ENCODE measurements at places on chromosomes 4 and X.

GRCh38 chr4:32847461-32847860 is 2127.3 kb downstream of the PCDH7 start:
- peak; percentile 51 for DNase-seq

GRCh38 chr4:87543835-87544461 is 14.8 kb upstream of the SPARCL1 start:
- DNase-seq = peak; percentile 74

DNA sequence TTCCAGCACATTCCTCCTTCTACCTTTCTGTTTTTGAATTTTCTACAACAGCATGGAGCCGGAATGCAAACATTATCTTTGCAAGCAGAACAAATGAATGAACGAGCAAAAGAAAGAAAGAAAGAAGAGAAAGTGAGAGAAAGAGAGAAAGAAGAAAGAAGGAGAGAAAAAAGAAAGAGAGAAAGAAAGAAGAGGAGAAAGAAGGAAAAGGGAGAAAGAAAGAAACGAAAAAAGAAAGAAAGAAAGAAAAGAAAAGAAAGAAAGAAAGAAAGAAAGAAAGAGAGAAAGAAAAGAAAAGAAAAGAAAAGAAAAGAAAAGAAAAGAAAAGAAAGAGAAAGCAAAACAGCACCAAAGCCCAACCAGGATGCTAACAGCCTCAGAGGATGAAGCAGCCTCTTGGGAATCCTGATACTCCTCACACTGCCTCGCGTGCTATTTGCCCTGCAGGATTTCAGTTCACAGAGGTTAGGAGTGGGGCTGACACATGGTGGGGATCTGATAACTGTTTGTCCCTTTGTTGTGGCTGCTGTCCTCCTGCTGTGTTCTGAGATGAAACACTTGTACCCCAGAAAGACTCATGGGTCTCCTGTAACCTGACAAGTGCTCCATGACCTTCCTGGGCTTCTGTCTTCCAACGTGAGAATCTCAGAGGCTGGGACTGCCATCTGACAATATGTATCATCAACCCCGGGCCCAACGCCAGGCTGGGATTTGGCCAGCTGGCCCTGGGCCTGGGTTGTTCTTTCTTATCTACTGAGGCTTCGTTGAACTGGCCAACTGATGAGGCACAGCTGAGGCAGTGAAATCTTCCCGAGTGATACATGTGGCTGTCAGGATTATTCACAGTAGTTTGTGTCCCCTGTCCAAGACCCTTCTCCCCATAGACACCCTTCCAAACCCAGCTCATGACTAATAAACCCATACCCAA is 61.0 kb downstream of the SEPSECS start:
- DNase-seq = peak; percentile 86

- no peak for DNase-seq
These were observed 232.2 kb upstream of the UGT8 start for GRCh38 chr4:114366368-114366767.

DNA sequence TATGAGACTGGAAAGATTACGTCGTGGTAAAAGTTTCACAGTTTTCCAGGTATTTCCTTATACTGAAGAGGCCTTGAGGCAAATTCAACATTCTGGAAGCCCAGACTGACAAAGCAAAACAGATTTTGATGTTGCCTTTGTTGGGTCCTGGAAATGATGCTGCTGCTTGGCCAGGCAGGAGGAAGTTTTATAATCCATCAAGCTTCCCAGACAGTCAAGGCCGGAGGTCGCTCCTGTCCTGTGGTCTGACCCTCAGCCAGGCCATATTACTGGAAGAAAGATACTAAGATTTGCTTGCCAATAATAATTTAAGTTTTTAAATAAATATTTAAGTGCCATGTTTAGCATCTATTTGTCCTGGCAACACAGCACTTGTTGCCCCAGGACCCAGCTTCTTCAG is 63.4 kb downstream of the TAPT1 start:
- no peak for DNase-seq

DNA sequence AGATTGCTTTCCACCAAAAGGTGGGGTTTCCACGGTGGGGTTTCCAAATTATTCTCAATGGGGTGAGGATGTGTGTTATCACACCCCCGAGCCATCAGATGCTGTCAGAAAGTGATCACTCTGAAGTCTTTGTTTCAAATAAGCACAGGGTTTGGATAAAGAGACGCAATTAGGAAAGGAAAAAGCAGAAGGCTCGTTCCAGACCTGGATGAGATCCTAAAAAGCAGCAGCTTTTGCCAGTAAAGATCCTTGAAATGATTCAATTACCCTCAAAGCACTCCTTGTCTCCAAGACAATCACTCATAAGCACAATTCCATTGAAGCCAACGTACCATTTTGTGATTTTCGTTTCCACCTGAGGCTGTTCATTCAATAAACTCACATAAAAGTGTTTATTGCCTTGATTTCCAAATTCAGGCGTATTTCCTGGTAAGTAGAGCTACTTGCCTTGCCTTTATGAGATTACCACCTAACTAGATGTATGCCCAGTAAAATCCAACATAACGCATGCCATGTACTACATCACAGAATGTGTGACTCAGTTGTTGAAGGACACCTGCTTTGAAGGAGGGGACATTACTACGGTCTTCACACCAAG is 5.2 kb downstream of the F11 start:
- DNase-seq = no peak

GRCh38 chr4:163523791-163524365 is 29.4 kb downstream of the TMA16 start:
- DNase-seq = no peak

- DNase-seq = no peak
These were observed 74.9 kb upstream of the ZNF518B start for GRCh38 chr4:10532155-10532554.

- no peak for DNase-seq
These were observed 1.1 kb upstream of the TRMT10A start for GRCh38 chr4:99564921-99565320.

- no peak for DNase-seq
These were observed 127.0 kb downstream of the ASMT start for GRCh38 chrX:1741816-1742394.

DNA sequence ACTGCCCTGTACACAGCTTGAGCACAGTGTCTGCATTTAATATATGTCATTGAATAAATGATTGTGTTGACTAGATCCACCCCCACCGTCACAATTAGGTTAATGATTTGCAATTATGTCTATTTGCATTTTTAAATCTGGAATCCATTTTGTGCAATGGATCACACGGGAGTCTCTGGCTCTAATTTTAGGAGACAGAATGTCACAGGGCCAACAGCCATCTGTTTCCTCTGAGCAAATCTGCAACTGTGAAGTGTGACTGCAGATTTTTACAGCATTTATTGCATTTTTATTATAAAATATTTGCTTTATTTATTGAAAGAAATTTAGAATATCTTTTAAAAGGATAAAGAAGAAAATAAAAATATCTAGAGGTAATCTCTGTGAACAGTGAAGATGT is 316.8 kb downstream of the HS3ST1 start:
- no peak for DNase-seq

- DNase-seq = no peak
These were observed 60.9 kb downstream of the SEC24D start for GRCh38 chr4:118774989-118775388.

DNA sequence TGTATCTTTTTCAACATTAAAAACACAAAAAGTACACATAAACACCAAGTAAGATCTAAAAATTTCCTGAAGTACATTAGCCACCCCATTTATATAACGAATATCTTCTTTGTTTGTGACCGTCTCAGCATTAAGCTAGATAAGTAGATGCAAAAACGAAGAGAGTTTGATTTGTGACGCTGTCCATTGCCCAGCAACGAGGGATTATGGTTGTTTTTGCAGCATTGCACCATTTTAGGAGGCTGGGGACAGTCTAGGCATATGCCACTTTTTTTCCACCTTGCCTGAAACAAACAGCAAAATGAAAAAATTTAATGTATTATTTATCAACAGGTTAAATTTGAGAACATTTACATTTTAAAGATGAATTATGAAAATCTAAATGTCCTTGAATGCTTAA is 12.0 kb upstream of the IGSF1 start:
- DNase-seq = no peak

DNA sequence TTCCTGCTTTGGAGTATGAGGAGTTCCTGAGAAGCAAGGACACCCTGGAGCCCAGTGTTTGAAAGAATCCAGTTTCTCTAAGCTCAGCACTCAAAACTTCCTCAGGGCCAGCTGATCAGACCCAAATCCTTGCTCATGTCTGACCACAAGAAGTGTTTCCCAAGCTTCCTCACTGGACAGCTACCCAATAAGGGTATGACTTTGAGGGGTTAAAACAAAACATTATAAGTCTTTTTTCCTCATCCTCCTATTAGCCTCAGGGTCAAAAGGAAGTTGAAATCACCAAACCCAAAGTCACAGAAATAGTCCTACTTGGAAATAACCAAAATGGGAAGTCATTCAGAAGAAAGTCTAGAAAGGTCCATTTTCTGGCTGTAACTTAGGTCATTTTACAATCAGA is 13.7 kb downstream of the ZBTB33 start:
- DNase-seq = no peak

DNA sequence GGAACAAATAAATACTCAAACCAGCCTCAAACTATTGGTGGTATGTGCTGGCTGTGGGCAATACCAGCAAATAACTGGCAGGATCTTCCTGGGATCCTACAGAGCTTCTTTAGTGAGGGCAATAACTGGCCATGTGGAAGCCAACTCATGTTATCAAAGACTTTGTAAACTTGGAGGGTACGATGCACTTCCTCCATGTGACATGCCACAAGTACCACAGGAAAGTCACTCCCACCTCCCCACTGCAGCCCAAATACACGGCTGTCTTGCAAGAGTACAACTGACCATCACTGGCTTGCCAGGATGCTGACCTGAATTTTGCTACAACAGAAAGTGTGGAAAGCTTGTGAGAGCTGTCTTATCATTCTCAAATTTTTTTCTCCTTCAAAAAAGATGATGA is 93.3 kb upstream of the MAML3 start:
- DNase-seq = no peak

GRCh38 chr4:122117743-122118142 is 34.4 kb upstream of the BLTP1 start:
- peak; percentile 7 for DNase-seq

DNA sequence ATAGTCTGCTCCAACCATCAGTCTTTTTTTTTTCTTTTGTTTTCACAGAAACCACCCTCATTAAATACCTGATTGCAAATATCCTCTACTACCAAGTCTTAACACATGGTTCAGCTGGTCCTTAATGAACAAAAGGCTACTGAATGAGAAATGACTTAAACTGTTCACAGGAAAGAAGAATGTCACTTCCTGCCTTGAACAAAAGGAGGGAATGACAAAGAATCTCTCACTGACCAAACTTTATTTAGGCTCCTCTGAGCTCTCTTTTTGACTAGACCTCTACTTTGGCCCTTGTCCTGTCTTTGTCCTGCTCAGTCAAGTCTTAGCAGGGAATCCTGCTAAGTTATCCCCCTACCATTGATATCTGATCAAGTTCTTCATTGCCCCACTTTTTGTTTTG is 31.8 kb upstream of the GJB1 start:
- DNase-seq = no peak

GRCh38 chrX:140440876-140441275 is 64.0 kb downstream of the SOX3 start:
- no peak for DNase-seq

DNA sequence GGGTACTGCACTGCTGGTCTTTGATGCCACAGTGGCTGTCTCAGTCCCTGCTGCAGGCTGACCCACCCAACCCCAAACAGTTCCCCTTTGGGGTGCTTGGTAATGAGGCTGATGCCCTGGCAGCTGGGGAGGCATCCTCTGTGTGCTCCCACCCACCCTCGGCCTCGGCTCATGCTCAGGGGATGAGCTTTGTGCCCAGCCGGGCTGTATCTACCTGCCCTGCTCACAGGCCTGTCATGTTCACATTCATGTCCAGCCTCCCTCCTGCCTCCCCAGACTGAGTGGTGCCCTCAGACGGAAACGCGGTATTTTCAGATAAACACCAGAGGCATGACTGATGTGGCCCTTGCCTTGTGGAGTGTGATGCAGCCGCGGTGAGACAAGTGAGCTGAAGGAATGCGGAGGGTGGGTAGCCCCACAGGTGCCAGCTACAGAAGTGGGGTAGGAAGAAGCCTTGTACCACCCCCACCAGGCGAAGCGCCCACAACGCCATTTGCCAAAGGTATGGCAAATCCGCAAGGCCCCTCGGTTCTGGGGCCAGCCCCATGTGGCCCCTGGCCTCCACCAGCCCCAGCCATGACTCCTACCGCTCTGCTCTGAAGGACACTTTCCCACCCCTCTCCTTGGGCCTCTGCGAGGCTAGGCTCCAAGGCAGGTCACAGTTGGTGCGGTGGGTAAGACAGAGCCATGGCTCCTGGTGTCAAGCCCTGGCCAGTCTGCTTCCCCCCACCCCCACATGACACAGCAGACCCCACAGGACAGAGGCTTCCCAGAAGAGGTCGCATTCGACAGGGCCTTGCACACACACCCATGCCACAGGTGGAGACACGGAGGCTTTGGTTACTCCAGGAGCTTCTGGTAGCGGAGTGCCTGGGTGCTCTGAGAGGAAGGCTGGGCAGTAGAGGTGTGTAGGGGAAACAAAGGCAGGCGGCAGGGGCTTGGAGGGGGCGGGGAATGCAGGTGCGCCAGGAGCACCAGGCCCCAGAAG is 1.8 kb upstream of the RENBP start:
- DNase-seq = no peak

DNA sequence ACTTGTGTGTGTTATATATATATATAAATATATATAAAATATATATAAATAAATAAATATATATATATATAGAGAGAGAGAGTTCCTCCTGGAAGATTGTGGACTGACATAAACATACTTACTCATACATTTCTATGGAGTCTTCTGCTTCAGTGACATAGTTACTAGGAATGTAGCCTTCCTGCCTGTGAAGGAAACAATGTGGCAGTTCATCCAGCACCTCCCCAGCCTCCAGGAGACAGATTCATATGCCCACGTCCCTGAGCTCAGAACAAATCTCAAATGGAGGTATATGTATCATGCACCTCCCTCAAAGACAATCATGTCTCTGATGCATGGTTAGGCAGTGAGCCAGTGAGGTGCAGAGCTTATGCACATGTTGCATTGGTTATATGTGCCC is 11.4 kb upstream of the TIMM8A start:
- no peak for DNase-seq

- DNase-seq = no peak
These were observed 179.5 kb upstream of the TBL1X start for GRCh38 chrX:9285342-9285771.

- DNase-seq = no peak
These were observed 50.4 kb upstream of the TBL1X start for GRCh38 chrX:9414416-9414815.

- peak; percentile 66 for DNase-seq
These were observed 558.9 kb upstream of the TENM3 start for GRCh38 chr4:181684310-181684709.

DNA sequence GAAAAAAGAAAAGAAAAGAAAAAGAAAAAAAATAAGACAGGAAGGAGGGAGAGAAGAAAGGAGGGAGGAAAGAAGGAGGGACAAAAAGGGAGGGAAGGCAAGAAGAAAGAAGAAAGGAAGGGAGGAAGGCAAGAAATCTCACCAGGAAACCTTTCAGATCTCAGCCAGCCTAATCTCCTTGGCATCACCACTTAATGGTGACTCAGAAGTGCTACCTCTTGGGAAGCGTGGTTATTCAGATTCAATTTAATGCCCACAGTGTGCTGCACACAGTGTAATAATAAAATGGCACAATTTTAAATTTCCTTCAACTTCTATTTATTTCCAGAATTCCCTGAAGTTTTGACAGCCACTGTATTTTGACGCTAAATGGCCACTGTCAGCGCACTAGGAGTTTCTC is 50.3 kb downstream of the DKK2 start:
- peak; percentile 29 for DNase-seq

All from MCF 10A (cell line).